ENCODE measurements at places on chromosomes 13 and 19. TPM values are rescaled to one million over a fixed set of nuclear protein-coding genes. Genes with fewer than 3 reads are reported as not detected.

Gene IZUMO1
- total RNA-seq: not detected

Gene CCDC194
- total RNA-seq: 0.44 TPM

Gene STAP2
- total RNA-seq: 1.9 TPM

Gene OR7C1
- not detected for total RNA-seq

All from T-helper 17 cell (primary cell).